Activated T-cell treated with anti-CD3 and anti-CD28 coated beads for 24 hours (primary cell): ENCODE measurements at places on chromosomes 1 and 21.

- no peak for DNase-seq
These were observed 95.3 kb upstream of the DPH5 start for GRCh38 chr1:101120868-101121267.

GRCh38 chr1:185267301-185267700 is 49.7 kb downstream of the IVNS1ABP start:
- DNase-seq = no peak

DNA sequence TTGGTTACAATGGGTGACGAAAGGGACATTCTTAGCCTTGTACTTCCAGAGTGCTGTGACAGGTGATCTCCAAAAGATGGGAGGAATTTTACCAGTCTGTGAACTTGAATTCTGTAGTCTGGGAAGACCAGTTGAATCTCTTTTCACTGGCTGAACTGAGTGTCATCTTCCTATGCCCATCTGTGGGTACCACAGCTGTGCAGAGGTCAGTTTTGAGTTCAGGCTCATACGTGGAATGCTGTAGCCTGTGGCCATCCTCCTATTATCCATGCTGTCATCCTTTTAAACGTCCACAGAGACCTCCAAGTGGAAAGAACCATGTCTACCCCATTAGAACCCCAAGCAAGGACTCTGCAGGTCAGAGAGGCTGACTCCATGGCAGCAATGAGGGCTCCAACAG is 32.1 kb downstream of the TMEM51 start:
- no peak for DNase-seq

GRCh38 chr1:30407865-30408580 is 315.4 kb downstream of the MATN1 start:
- no peak for DNase-seq

GRCh38 chr21:36751383-36751782 is 52.5 kb downstream of the SIM2 start:
- DNase-seq = no peak

GRCh38 chr1:34163792-34164731 is 968 bp downstream of the CSMD2 start:
- no peak for DNase-seq

DNA sequence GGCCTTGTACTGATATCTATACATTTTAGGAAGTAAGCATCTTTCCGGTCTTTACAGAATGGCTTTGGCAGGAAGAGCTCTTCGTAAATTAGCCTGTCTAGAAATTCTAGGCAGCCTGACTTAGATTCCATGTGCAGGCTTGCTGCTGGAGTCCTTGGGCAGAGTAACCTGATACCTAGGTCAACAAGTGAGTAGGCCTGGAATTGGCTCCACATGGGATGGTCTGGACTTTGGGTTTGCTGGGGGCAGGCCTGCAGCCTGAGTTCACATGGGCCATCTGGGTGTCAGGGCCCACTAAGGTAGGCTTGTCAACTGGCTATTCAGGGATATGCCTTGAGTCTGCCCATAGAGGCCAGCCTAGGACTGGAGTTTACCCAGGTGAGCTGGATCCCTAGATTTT is 59.6 kb upstream of the CYYR1 start:
- no peak for DNase-seq

GRCh38 chr1:116268211-116268610 is 104.8 kb upstream of the ATP1A1 start:
- DNase-seq = no peak

- DNase-seq = no peak
These were observed at the start of gene KCNAB2 for GRCh38 chr1:6045561-6045960. TSS of gene KCNAB2 (plus strand) at chr1:6045888. CDS start at chr1:6051537, 5,649 bp downstream.

- no peak for DNase-seq
These were observed 2.0 kb downstream of the GNL2 start for GRCh38 chr1:37593726-37594125.

- DNase-seq = peak; percentile 59
These were observed 12.6 kb downstream of the PYCR2 start for GRCh38 chr1:225911191-225912130.
